ENCODE measurements at places on chromosomes 13 and 19.

GRCh38 chr13:86085890-86086289 lies 286.7 kb upstream of the SLITRK6 start:
- no peak for DNase-seq

DNA sequence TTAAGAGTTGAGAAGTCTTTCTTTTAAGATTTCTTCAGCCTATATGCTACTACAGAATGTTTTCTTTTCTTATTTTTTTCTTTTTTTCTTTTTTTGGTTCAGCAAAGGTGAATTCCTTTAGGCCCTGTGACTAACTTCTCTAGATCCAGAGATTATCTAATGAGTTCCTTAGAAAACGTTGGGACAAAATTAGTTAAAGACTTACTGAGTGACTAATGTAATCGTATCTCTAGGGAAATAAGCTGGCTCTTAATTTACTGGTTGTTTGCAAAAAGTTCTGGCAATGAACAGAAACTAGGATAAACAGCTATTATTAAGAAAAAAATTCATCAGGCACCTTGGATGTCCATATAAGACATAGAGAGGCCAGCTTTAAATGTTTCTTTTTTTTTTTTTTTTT lies 30.7 kb upstream of the CSNK1A1L start:
- no peak for DNase-seq

GRCh38 chr13:75368167-75368566 lies 113.8 kb downstream of the TBC1D4 start:
- no peak for DNase-seq

DNA sequence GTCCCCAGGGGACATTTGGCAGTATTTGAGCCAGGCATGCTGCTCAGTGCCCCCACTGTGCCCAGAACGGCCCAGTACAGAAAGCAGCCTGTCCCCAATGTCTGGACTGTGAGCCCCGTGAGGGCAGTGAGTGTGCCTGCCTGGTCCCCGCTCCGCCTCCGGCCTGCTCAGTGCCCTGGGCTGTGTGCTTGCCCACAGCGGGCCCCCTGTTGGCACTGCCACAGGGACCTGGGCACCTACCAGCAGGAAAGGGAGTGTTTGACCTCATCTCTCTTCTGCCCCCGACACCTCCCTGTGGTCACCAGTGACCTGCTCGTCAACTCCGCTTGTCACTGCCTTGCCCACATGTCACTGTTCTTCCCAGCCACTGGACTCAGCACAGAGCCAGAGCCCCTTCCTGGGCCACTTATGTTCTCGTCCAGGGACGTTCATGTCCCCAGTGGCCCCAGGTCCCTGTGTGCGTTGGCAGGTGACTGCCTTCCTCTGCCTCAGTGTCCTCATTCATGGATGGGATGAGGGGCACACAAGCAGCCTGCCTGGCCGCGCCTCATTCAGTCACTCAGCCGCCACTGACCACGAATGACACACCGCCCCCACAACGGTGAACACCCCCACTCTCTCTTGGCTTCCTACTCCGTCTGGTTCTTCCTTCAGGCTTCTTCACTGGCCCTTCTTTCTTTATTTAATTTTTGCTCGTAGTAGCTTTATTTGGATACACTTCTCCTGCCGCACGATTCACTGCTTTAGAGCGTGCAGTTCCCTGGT lies 2.8 kb downstream of the FZR1 start:
- DNase-seq: no peak

- no peak for DNase-seq
Observed at GRCh38 chr19:27529158-27529557, 1683.8 kb downstream of the UQCRFS1 start.

DNA sequence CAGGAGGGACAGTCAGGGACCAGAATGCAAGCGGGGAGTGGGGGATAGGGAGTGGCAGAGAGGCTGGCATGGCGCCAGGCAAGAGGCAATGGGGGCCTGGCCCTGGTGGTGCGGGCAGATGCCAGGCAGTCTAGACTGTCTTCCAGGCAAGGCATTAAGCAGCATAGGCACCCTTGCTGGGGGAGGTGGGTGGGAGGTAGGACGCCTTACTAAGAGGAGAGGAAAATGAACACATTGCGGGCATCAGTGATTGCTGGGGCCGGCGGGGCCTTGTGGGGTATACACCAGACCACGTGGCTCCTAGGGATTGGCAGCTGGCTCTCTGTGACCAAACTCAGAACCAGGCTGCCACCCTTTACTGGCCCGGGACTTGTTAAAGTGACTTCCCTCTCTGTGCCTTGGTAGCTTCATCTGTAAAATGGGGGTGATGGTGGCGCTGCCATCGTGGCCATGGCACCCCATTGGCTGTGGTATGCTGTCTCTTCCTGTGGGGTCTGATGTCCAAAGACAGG lies 46.0 kb downstream of the DNM2 start:
- DNase-seq: no peak

- no peak for DNase-seq
Observed at GRCh38 chr19:47363758-47364531, 14.8 kb downstream of the DHX34 start.

- DNase-seq: no peak
Observed at GRCh38 chr13:110306960-110307766, at the start of the genes COL4A1 and COL4A2. Gene COL4A1 (minus strand): TSS chr13:110307157. CDS start chr13:110307027, 130 bp downstream. Gene COL4A2 (plus strand): TSS chr13:110307284. CDS start chr13:110307904, 620 bp downstream.

- DNase-seq: peak; percentile 21
Observed at GRCh38 chr13:110575322-110576069, 14.0 kb upstream of the RAB20 start.

- DNase-seq: no peak
Observed at GRCh38 chr19:35291259-35291658, 702 bp upstream of the MAG start.

DNA sequence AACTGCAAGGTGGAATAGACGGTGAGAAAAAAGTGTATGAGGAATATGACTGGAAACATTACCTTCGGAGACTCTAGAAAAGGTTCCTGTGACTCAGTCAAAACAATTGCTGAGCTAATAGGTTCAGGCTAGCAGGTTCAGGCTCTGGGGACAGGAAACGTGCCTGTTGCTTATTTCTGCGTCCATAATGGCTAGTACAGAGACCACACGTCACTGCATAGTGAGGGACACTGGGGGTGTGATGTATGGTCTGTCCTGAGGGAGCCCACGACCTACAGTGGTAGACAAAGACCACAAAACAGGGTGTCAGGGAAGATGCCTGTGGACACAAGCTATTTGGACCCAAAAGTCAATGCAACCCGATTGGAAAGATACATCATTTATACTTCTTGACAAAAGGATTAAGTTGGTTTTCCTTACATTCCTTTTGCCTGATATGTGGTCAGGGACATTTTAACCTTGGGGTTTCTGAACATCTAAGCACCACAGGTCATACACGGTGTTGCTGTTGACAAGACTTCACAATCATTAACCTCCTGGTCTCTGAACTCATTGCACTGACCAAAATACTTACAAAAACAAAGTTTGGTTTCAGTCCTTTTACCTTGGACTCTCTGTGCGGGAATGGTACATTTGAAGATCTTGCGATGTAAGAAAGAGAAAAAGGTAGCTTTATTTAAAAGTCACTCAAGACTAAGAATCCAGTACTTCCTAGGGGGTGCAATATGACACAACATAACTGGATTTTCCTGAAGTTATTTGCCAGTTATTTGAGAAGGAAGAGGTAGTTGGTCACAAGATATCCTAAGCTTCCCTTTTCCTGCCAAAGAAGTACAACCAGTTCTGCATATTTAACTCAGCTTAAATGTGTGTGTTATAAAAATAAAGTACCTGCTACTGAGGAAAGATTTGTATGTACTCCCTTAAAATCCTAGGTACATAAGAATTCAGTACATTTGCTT lies 20.0 kb downstream of the CRYL1 start:
- DNase-seq: no peak

- DNase-seq: no peak
Observed at GRCh38 chr19:29404951-29405727, 120.7 kb upstream of the VSTM2B start.

- no peak for DNase-seq
Observed at GRCh38 chr13:23567906-23568460, 2.2 kb upstream of the TNFRSF19 start.

DNA sequence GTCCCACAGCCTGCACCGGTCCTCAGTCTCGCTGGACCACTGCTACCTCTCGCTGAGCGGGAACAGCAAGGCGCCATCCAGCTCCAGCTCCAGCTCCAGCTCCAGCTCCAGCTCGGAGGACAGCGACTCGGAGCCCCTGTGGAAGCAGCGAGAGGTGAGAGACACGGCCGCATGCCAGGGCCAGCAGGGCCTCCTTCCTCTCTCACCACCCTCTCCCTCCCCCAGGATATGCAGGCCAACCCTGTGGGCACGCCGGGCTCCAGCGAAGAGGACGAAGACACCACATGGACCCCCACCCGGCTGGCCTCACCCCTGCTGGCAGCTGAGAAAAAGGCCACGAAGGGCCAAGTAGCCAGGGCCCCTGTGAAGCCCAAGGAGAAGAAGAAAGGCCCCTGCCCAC lies 7.3 kb downstream of the SIX5 start:
- no peak for DNase-seq

DNA sequence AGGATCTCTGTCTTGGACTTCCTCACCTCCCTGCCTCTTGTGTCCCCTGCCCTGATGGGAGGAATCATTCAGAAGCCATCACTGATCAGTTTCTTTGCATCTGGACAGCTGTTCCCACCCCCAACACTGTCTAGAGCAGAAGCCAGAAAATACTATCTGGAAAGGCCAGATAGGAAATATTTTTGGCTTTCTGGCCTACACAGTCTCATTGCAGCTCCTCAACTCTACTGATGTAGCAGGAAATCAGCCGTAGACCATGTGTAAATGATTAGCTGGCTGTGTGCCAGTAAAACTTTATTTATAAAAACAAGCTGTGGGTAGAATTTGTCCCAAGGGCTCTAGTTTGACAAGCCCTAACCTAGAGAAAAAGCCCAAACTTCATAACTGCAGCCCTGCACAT lies 5.6 kb downstream of the SIGLEC7 start:
- no peak for DNase-seq

DNA sequence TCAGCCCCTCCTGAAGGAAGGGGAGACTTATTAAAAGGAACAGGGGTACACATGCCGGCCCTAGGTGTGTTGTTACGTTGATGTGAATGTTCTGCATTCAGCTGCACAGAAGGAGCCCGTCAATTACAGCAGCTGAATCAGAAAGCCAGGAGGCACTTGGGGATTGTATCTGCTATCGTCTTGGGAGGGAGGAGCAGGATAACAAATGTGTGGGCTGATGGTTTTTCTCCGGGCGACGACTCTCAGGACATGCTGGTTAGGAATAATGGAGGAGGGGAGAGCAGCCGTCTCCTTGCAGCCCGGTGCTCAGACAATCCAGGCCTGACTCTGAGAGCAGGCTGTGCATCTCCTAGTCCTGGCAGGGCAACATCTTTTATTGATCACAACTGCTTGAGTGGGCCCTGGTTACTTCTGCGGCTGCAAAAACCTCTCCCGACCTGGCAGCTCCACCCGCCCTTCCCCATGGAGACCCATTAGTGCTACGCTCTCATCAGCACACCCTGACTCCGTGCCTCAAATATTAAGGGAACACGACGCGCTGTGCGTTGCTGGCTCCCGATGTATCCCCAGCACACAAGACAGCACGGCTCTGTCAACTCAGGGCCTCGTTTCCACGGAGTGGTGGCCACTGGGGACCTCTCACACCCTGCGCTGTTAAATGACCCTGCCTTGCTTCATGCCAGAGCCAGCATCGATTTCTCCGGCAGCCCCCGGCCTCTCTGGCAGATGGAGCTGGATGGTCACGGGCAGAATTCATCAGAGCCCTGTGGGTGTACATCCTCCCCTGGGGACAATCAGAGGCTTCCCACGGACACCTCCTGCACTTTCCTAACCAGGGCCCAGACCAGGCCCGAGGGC lies 25.3 kb downstream of the PEPD start:
- DNase-seq: no peak

DNA sequence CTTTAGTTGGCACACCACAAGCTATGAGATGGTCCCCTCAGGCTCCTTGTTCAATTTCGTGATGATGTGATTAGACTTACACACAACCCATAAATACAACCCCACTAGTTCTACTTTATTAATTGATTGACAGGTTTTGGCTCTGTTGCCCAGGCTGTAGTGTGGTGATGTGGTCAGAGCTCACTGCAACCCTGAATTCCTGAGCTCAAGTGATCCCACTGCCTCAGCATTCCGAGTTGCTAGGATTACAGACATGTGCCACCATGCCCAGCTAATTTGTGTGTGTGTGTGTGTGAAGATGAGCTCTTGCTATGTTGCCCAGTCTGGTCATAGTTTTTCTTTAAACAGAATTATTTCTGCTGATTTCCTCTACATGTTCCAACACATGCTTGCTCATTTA lies 17.5 kb upstream of the HTR2A start:
- DNase-seq: no peak

GRCh38 chr19:30073152-30074000 lies 131.3 kb downstream of the URI1 start:
- no peak for DNase-seq

GRCh38 chr13:79392882-79393563 lies 13.0 kb downstream of the RBM26 start:
- DNase-seq: no peak

GRCh38 chr13:95605448-95606125 lies 38.9 kb downstream of the DZIP1 start:
- DNase-seq: no peak

DNA sequence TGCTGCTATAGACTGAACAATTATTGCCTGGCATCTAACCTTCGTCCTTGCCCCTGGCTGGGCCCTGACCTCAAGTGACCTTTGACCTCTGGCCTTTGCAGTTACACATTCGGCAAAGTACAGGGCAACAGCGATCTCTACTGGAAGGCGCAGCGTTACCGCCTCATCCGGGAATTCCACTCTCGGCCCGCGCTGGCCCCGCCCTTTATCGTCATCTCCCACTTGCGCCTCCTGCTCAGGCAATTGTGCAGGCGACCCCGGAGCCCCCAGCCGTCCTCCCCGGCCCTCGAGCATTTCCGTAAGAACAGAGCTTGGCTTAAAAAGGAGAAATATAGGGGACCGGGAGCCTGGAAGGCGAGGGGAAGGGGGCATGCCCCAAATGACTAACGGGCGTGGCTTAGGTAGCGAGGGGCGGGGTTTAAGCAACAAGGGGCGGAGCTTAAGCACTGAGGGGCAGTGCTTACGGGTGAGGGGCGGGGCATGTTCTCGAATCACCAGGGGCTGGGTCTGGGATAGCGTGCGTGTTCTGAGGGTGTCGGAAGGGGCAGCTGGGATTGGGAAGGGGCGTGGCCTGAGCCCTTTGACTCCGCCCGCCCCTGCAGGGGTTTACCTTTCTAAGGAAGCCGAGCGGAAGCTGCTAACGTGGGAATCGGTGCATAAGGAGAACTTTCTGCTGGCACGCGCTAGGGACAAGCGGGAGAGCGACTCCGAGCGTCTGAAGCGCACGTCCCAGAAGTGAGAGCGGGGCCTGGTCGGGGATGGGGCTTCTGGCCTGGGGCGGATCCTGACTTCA lies 52.7 kb downstream of the TRPM4 start:
- DNase-seq: peak; percentile 26

All from naive B cell (primary cell).